ENCODE measurements at places on chromosomes 12 and 14.

DNA sequence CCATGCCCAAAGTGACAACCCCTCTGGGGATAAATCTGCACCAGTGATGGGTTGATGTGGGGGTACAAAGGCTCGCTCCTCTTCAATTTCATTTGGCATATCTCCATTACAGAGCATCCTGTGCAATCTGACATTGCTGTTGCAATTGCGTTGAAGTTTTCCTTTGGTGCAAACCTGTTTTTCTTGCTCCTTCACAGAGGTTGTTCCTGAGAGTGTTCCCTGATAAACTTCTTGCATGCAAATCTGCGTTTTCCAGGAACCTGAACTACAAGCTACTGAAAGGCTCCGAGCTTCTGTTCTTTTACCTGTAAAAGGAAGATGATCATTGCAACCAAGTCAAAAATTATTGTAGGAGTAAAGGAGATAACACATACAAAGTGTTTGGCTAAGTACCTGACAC is 26.1 kb downstream of the SERPINA11 start:
- DNase-seq: no peak

DNA sequence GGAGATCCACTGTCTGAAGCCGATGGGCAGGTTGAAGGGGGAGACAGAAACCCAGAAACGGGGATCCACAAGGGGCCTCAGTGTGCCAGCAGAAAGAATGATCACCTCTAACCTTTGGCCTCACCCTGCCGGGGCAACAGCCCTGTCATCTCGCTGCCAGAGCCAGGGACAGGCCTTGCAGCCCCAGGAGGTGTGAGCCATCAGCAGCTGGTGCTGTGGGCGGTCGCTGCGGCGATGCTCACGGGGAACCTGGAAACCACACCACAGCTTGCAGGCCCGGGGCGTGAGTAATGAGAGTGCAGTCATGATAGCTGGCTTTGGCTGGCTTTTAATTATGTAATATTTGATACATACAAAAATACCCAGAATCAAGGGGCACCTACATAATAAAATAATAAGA is 4.7 kb upstream of the TTC7B start:
- DNase-seq: no peak

GRCh38 chr14:64788706-64789105 is 84.5 kb downstream of the PLEKHG3 start:
- peak; percentile 74 for DNase-seq

- DNase-seq: no peak
Measured at GRCh38 chr12:12265035-12265434, 1.8 kb downstream of the LRP6 start.

- no peak for DNase-seq
Measured at GRCh38 chr14:91327250-91327595, 82.7 kb upstream of the GPR68 start.

DNA sequence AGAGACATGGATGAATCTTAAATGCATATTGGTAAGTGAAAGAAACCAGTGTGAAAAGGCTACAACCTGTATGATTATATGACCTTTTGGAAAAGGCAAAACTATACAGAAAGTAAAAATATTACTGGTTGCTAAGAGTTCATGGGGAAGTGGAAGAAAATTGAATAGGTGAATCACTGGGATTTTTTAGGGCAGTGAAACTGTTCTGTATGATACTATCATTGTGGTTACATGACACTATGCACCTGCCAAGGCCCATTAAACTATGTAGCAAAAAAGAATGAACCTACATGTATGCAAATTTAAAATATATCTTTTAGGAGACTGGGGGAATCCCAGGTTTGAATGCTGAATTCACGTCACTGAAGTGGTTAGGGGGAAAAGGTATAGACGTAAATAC is 12.6 kb upstream of the OR8S1 start:
- DNase-seq: no peak

GRCh38 chr12:58592475-58593207 is 327.7 kb downstream of the LRIG3 start:
- DNase-seq: no peak

DNA sequence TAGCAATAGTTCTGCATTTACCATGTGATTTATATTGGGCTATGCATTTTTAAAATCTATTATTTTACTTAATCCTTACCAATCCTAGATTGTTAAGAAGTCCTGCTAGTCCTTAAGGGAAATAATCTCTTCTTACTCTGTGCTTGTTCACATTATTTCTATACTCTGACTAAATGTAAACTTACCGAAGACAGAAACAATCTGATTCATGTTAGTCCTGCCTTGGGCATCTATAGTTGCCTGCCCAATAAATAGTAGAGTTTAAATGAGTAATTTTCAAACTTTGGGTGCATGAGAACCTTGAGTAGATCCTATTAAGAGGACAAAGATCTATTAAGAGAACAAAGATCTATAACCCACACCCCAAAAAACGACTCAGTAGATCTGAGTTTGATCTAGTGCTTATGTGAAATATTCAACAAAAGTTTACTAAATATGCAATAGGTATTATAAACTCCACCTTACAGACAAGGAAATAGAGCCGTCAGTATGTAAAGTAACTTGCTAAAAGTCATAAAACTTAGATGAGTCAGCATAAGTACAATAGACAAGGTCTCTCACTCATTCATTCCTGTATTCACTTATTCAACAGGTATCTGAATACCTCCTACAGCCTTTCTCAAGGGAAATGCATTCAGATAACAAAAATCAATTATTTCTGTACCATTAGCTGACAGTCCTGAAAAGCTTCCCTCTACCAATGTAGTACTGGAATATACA is 127.6 kb downstream of the PAWR start:
- no peak for DNase-seq

DNA sequence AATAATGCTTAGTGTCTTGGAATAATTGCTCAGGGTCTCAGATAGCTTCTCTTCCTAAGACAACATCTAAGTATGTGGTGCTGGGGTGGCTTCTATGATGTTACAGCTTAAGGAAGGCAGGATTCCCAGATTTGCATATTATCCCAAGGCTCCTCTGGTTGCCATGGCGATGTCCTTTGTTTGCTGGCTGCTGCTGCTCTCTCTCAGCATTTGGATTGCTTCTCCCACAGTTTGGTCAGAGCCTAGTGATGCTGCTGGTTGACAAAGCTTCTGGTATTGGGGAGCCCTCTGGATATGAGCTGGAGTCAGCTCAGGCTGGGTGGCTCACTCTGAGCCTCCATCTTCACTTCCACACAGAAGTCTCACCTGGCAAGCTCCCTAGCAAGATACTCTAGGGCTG is 56.4 kb upstream of the FBXO33 start:
- no peak for DNase-seq

DNA sequence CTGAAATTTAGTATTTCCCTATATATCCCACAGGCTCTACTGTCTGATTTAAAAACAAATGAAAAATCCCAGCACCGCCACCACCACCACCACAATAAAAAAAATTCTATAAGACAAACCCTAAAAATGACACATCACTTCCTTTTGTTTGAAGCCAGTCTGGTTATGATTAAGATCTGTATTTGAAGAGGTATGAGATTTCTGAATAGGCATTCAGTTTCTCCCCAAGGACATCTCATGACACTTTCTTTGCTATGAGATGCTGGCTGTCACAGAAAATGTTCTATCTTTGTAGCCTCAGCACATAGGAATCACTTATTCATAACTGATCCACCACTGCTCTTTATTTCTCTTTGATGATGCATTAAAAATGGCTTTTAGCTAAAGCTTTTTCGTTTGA is 1071.0 kb downstream of the SLC6A15 start:
- DNase-seq: no peak

- DNase-seq: no peak
Measured at GRCh38 chr12:12467688-12468261, 94.9 kb downstream of the DUSP16 start.

DNA sequence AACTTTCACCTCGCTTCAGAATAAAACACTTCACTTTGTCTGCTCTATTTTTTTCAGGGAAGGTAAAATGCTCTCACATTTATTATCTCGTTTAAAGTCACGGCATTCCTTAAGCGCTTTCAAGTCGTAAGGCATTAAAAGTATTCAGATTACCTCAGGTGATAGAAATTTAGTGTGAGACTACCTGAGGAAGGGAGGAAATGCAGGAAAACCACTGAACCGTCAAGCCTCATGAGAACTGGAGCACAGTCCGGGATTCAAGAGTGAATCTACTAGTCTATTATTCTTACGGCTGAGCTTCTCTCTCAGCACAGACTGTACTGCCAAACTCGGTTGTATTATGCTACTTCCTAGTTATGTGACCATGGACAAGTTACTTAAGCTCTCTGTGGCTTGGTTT is 8.3 kb upstream of the PPFIBP1 start:
- DNase-seq: no peak

DNA sequence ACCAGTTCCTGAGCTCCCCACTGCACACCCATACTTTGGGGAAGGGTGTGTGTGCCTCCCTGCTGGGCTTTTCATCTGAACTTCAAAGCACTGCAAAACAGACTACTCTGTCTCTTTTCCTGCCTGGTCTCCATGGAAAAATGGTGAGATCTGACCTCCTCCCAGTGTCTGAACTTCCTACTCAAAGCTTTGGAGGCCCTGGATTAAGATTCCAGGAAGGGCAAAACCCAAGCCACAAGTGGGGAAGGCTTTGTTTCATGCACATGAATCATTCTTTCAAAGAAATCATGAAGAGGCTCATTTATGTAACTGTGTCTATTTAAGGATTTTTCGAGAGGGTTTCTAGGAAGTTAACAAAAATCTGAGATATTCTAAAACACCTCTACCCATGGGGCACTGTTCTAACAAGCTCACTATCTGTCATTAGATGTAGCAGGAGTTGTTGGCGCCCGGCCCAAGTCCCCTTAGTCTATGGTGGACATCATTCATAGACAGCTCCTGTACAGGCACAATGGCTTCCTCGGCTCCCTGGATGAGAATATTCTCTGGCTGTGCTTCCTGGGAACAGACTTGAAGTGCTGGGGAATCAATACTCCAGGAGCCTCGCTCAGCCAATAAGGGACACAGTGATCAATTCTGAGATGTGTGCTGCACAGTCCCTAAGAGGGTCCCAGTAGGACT is 224.0 kb downstream of the KTN1 start:
- DNase-seq: no peak

- no peak for DNase-seq
Measured at GRCh38 chr14:37894463-37894862, 299.0 kb downstream of the TTC6 start.

DNA sequence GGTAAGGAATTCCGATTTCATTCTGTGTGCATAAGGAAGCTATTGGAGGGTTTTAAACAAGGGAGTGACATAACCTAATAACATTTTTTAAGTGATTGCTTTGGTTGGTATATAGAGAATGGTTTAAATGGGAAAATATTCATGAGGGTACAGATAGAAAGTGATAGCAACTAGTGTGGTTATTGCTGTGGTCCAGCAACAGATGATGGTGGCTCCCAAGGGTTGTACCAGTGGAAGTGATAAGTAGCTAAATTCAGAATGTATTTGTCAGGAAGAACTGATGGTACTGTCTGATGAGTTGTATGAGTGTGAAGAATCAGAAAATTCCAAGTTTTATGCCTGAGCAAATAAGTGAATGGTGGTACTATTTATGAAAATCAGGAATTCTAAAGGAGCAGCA is 2.6 kb upstream of the CNOT2 start:
- DNase-seq: no peak

- DNase-seq: no peak
Measured at GRCh38 chr14:39229222-39229543, 4.5 kb upstream of the MIA2 start.

GRCh38 chr12:54991161-54991990 is 6.8 kb upstream of the TESPA1 start:
- no peak for DNase-seq

DNA sequence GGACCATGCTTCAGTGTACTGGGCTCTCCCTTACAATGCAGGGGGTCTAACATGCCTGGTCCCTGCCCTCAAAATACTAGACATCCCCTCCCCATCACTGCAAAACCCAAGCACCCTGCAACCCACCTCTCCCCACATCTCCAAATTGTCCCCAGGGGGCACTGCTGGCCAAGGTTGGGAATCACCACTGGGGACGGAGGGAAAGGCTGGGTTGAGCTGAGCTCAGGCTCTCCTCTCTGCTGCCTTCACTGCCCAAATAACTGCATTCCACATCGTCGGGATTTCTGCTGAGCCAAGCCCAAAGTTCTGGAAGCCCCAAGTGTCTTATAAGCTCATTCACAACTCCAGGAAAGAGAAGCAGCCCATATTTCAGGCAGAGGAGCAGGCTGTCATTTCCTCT is 69.6 kb downstream of the NT5DC3 start:
- DNase-seq: no peak

DNA sequence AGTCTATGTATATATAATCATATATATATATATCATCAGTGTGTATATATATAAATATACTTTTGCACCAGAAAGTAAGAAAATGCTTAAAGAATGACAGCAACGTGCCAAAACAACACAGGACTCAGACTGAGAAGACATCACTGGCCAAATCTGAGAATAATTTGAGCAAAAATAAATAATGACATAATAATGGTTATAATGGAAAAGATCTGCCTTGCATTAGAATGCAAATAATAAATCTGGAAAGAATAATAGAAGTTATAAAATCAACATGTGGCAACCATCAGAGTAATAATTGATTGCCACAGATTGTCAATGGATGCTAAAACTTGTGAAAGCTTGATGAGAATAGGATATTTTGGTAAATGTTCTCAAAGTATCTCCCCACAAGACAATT is 61.5 kb upstream of the PLEKHG7 start:
- no peak for DNase-seq

- DNase-seq: no peak
Measured at GRCh38 chr14:25003537-25003936, 46.4 kb downstream of the STXBP6 start.

DNA sequence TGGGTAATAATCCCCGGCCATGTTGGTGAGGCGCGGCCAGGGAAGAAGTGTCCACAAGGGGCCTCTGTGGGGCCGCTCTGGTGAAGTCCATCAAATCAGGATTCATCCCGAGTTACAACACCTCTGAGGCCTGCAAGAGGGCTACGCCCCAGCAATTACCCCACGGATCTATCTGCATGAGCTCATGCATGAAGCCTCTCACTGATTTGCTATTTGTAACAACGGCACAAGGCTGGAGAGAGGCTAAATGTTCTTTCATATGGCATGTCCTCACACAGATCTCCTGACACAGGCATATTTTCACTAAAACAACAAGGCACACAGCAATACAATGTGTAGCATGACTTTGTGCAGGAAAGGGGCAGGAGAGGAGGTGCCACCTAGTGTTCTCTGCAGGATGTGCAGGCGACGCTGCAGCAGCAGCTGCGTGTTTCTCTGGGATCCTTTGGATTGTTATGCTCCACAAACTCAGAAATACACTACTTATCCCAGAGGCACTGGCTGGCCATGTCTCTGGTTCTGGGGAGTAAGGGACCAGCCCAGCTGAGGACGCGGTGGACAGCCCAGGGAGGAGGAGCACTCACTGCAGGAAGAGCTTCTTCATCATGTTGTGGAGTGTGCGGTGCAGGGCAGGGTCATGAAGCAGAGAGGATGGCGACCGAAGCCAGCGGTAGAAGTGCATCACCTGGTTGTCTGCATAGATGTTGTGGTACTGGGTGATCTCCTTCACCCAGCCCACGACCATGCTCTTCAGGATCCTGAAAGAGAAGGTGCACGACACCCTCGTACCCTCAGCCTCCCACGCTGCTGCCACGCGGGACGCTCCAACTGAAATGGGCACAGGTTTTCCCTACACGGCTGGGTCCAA is 20.2 kb downstream of the P2RX2 start:
- no peak for DNase-seq

GRCh38 chr14:90491221-90491885 is 94.5 kb downstream of the CALM1 start:
- DNase-seq: no peak
